Esophagus mucosa (tissue), 1 donor: ENCODE measurements at places on chromosomes 4 and X. TPM values are rescaled to one million over a fixed set of nuclear protein-coding genes. Genes with fewer than 3 reads are reported as not detected.

Gene USP51
- 0.40 TPM for total RNA-seq

Gene CCDC158
- not detected for total RNA-seq

Gene GAGE1
- total RNA-seq, result not detected

Gene COL25A1
- 0.04 TPM for total RNA-seq

Gene WDR13
- total RNA-seq, result 70.2 TPM

Gene PFKFB1
- 0.36 TPM for total RNA-seq

Gene ADH1C
- total RNA-seq, result 0.64 TPM

Gene POU4F2
- not detected for total RNA-seq

Gene AFF2
- total RNA-seq, result 0.24 TPM

Gene BCORL1
- total RNA-seq, result 2.6 TPM

Gene MRPL1
- total RNA-seq, result 35.3 TPM

Gene HSFX4
- total RNA-seq, result not detected

Gene DGKK
- not detected for total RNA-seq

Gene PTTG2
- total RNA-seq, result 0.44 TPM

Gene ALAS2
- total RNA-seq, result not detected

Gene NAA11
- not detected for total RNA-seq

Gene RHOXF2B
- not detected for total RNA-seq

Gene ATOH1
- total RNA-seq, result not detected

Gene GPC3
- total RNA-seq, result 0.28 TPM

Gene DDX53
- not detected for total RNA-seq

Gene HEPH
- total RNA-seq, result 2.9 TPM

Gene TRAM1L1
- 0.36 TPM for total RNA-seq

Gene NONO
- total RNA-seq, result 192 TPM

Gene RASL11B
- 1.0 TPM for total RNA-seq

Gene SLC49A3
- 2.7 TPM for total RNA-seq

Gene TEX13C
- not detected for total RNA-seq

Gene TIGD2
- total RNA-seq, result 3.6 TPM

Gene UGT2B11
- total RNA-seq, result not detected

Gene TSPAN5
- 12.9 TPM for total RNA-seq

Gene KCND1
- total RNA-seq, result 0.28 TPM

Gene TLR10
- 0.40 TPM for total RNA-seq

Gene HS6ST2
- 8.5 TPM for total RNA-seq

Gene SPATA4
- not detected for total RNA-seq

Gene PNMA6F
- total RNA-seq, result not detected

Gene MAGEB2
- total RNA-seq, result not detected

Gene DIPK2B
- total RNA-seq, result 2.9 TPM
